ENCODE measurements at places on chromosomes 12 and 14.

DNA sequence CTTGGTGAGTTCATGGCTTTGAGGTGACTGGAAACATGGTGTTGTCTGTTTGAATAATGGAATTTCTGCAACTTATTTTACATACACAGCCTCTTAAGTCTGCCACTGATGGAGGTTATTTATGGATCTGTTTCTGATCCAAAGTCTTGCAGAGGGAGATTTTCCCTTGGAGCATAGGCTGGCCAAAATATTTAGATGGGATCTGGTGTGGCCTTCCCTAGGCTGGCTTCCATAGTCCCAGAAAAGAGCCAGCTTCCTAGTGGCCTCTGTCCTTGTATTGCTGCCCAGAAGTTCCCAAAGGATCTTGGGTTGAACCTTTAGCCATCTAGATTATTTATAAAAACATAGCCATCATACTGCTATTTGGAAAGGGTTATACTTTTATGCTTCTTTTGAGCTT is 491.1 kb upstream of the RGS6 start:
- no peak for DNase-seq

GRCh38 chr12:113744802-113745395 is 221.2 kb downstream of the RBM19 start:
- DNase-seq = no peak

GRCh38 chr12:120922279-120922678 is 18.1 kb upstream of the SPPL3 start:
- DNase-seq = no peak

DNA sequence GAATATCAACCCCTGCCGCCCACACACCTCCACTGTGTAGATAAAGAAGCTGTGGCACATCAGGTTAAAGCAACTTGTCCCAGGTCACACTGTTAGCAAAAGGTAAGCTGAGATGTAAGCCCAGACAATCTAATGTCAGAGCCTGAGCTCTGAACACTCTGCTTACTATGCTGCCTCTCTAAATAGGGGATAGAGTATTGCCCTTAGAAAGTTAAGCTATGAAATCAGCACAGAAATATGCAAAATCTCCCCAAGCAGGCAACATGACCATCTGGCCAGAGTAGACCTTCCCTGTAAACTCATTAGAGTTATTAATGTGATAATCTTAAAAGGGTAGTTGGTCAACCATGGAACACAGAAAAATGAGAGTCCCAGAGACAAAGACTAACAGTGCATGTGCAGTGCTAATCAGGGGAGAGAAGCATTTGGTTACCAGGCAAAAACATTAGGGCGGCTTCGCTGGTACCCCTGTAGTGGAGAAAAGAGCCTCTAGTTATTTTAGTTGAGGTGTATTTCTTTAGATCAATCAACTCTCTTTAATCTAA is 171.0 kb downstream of the BTG1 start:
- DNase-seq = no peak

GRCh38 chr12:76449583-76449982 is 101.4 kb upstream of the BBS10 start:
- DNase-seq = no peak

DNA sequence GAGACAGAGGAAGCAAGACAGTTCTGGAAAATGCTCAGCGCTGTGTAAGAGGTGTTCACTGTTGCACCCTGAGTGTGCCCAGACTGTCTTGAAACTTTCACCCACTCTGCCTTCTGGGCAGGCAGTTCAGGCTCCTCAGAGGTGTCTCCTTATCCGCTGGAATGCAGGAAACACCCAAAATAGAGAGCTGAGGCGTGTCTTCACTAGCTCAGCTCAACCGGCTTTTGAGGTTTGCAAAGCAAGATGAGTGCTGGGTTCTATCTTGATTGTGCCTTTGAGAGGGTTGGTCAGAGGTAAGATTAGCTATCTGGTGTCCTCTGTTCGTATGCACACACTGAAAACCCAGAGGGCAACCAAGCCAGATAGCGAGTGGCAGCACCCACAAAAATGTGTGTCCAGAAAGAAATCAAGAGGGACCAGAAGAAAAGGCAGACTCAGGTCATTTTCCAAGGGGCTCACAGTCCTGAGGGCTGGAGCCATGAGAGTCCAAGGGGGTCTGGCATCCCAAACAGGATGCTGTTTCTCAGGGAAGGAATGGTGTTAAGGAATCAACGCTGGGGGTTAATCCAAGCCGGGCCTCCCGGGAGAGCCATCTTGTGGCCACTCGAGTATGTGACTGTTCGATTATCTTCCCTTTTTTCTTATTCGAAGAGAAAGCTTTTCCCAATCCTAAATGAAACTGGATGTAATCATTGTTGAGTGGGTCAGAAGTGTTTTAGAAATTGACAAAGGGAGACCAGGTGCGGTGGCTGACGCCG is 47.1 kb downstream of the TBX3 start:
- DNase-seq = no peak

DNA sequence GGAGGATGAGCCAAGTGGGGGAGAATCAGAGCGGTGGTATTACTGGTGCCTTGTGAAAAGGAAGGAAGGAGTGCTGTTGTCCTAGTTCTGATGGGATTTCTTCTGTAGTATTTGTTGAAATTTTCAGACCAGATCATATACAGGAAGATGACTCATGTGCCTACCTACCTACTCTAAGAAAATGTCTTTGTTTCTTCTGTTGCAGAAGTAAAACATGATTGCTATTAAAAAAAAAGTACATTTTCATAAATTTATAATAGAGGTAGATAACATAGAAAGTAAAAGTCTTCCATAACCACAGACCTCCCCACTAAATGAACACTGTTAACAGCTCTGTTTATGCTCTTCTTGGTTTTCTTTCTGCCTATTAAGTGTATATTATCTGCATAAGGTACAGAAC is 26.9 kb downstream of the SAMD4A start:
- no peak for DNase-seq

GRCh38 chr12:92431146-92431545 is 271.6 kb upstream of the PLEKHG7 start:
- DNase-seq = no peak

DNA sequence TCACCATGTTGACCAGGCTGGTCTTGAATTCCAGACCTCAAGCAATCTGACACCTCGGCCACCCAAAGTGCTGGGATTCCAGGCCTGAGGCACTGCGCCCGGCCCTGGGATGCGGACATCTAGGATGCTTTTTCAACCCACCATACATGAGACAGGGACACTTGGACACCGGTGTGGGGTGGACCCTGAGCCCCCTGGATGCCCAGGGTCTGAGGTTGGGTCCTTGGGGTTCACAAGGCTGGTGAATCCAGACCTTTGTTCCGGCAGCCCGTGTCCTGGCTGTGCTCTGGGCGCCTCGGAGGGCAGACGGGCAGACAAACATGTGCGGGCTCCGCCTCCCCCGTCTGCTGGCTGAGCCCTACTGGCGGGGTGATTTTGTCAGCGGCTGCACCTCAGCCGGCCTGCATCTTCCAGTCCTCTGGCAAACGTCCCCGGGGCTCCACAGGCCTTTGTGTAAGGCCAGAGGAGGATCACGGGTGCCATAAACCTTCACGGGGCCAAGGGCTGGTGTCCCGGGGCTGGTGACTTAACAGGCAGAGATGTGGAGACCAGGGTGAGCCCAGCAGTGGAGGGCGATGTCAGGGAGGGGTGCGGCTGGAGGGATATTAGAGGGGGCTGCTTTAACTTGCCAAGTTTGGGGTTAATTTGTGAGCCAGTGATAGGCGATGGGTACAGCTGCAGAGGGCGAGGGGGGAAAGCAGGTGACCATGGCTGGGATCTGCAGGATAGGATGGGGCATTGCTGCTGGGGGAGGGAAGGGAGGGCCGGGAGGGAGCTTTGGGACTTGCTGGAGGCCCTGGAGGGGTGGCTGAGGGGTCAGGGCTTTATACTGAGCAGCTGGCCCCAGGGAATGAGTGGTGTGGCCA is 5.8 kb downstream of the ASPG start:
- no peak for DNase-seq

DNA sequence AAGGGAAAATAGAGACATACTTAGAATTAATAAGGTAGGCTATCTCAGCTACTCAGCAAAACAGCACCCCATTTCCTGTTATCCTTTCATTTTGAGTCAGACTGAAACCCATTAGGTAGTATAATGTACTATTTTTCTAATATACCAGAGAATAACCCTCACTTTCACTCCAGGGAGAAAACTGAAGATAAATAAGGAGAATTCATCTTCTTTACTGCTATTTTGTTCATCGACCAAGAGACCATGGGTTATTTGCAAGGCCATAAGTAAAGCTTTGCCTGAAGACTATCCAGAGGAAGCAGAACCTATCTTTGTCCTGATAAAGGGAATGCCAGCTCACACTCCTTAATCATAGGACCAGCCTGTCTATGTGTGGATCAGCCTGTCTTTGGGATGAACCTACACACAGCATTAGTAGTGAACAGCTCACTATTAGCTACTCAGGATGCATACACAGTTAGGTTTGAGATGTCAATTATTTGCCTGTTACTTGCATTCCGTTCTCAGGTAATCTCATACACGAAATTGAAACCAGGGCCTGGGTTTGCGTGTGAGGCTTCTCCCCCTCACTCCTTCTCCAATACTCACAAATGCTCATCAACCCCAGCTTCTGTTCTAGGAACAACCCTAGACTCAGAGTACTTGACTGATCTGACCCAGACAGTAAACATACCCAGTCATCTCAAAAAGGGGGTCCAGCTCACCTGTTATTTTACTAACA is 124.4 kb downstream of the DAD1 start:
- DNase-seq = no peak

DNA sequence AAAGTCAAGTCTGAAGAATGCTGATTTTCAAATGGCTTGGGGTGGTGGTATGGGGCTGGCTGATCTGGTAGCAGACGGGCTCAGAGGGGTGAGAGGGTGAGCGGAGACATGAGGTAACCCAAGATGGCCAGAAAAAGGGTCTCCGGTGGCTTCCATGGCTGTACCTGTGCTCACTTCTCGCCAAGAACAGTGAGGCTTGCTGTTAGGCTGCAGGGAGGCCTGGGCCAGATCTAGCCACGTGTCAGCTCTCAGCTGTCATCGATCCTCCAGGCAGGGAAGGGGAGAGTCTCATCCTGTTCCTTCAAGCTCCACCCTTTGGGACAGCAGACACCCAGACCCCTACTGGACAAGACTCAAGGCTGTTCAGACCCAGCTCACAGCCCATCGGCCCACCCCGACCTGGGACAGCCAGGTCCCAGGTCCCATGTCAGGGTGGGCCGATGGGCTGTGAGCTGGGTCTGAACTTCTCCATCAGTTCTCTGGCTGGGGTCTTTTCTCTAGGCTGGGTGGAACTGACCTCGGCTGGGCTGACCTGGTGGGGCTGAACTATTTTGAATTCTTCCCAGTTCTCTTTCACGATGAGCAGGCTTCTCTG is 9.0 kb downstream of the LRTM2 start:
- DNase-seq = no peak
